ENCODE measurements at places on chromosomes 4 and X.

DNA sequence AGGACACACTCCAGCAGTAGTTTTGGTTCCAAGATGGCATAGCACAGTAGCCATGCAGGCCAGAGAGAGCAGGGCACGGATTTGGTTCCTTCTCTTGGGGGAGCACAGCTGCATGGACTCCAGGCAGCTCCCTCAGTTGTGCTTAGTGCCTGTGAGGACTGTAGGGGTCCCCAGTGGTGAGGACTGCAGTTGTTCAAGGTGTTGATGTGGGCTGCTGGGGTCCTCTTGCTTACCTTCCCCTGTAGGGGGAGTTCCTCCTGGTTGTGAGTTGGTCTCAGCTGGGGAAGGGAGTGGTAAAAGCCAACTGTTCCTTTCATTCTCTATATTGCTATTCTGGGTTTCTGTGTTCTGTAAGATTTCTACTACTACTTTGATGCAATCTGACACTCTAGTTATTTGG, 606.5 kb downstream of the MAGEB5 start:
- DNase-seq = no peak

GRCh38 chrX:2928583-2929434, at the start of gene ARSD:
TSS of gene ARSD (minus strand) at chrX:2929339. CDS start at chrX:2929275, 64 bp downstream.
- DNase-seq = no peak

GRCh38 chrX:17814557-17814956, 46.5 kb downstream of the RAI2 start:
- no peak for DNase-seq

DNA sequence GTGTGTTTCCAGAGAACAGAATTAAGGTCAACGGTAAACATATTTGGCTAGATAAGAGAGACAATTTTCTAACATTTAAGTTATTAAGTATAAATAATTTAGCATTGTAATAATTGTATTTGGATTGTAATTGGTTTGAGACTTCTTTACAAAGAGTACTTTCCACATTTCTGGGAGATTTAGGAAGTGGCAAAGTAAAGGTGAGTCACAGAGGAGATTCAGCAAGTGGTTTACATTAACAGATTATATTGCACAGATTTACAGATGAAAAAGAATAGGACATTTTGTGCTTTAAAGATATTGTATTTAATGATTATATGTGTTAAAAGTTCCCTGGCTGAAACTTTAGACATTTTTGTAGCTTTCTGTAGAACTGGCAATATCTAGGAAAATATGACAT, 584.4 kb upstream of the AADAT start:
- no peak for DNase-seq

GRCh38 chrX:118764122-118764521, 36.7 kb downstream of the IL13RA1 start:
- no peak for DNase-seq

DNA sequence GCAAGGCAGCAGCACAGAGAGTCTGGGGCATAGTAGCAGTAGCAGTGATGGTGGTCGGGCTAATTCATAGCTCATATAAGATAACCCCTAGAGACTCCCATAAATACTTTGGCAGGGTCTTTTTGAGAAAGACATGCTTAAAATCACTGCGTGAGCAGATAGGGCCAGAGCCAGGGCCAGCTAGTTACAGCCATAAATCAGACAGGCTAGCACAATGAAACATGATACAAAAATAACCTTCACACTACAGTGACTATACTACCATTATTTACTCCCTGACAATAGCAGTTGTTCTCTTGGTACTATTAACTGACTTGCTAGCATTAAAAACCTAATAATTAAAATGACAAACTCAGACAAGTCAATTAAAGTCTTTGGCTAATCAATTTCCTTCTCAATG, 295.9 kb downstream of the SMARCA1 start:
- no peak for DNase-seq

- no peak for DNase-seq
These were observed 10.0 kb upstream of the APELA start for GRCh38 chr4:164866817-164867490.

- no peak for DNase-seq
These were observed 21.1 kb upstream of the PIGA start for GRCh38 chrX:15356444-15356843.

DNA sequence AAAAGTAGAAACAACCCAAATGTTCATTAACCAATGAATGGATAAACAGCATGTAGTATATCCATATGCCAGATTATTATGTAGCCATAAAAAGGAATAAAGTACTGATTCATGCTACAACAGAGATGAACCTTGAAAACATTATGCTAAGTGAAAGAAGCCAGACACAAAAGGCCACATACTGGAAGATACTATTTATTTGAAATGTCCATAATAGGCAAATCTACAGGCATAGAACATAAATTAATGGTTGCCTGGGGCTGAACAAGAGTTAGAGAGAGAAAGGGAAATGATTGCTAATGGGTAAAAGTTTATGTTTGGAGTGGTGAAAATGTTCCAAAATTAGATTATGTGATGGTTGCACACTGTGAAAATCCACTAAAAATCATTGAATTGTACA, 44.4 kb downstream of the IL13RA2 start:
- no peak for DNase-seq

- no peak for DNase-seq
These were observed 8.1 kb downstream of the COQ2 start for GRCh38 chr4:83276299-83277040.

- no peak for DNase-seq
These were observed 178.3 kb downstream of the FAM13A start for GRCh38 chr4:88878642-88879041.

GRCh38 chrX:13373431-13374187, 53.8 kb upstream of the ATXN3L start:
- DNase-seq = no peak

DNA sequence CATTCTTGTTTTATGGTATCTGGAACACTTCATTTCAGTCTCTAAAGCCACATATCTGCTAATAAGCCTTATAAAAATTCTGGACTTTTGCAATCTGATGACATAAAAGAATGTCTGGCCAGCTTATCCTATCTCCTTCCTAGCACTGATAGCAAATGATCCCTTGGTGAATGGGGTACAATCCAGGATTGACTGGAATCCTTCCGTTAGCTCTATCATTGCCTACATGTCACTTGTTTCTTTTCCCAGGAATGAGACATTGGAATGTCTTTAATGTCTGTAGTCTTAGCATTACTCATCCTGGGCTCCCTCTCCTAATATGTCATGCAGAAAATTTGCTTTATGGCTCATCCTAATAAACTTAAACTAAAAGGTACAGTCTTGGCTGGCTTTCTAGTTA, 14.8 kb upstream of the PABPC4L start:
- no peak for DNase-seq

GRCh38 chr4:78032446-78032845, 24.7 kb upstream of the FRAS1 start:
- DNase-seq = no peak

DNA sequence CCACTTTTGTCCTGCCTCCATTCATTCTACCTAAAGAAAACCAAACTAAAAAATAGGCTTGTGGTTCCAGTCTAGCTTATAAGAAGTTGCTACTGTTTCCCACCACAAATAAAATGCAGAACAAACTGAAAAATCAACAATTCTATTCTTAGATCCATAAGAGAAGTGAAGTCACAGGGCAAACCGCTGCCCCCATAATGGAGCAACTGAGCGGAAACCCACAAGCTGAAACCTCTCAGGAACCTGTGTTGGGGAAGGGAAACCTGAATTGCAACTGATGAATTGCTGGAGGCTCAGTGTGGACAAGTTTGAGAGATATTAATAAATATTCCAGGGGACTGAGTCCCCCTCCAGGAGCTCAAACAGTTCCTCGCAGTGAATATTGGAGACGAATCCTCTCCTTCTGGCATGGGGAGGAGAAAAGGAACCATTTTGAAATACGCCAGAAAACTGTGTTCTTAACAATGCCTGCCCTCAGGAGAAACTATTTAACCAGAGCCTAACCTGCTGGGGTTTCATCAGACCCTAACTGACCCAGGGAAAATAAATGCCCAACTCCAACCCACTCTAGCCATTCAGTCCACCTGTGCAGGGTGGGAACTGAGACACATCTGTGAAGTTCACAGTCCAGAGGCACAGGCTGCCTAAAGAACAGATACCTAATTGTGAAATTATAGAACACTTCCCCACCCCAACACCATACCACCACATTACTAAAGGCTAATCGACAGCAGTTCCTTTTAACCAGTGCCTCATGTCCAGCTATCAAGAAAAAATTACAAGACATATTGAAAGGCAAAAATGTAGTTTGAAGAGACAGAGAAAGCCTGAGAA, 22.8 kb upstream of the SH3RF1 start:
- no peak for DNase-seq

DNA sequence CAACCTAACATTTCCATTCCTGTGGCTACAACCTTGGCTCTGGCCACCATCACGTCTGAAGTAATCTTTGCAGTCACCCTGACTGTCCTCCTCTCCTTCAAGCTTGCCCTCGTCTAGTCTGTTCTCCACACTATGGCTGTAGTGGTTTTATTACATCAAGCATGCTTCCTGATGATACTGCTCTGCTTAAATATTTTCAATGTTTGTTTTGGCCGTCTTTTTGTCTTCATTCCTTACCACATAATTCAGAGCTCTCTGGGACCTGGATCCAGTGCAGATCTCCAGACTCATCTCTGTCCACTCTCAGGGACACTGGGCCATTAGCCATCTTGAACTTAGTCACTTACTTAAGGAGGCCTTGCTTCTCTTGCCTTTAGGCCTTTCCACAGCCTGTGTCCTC, 27.7 kb upstream of the FREM3 start:
- no peak for DNase-seq

DNA sequence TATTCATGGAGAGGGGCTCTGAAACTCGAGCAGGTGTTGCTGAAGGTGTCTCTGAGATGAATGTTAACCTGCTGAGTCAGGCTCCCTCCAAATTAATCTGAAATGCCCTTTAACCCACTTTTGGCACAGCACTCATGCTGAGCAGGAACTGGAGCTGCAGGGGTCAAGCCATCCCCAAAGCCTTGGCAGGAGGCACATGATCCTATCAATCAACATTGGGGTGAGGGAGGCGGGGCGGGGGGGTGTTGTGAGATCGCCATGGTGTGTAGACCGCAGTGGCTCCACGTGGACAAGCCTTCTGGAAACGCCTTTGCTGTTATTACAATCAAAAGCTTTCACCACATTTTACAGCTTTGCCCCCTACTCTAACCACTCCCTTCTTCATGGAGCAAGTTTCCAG, 16.5 kb downstream of the ENPP6 start:
- no peak for DNase-seq

- no peak for DNase-seq
These were observed 345.1 kb downstream of the INPP4B start for GRCh38 chr4:142500966-142501365.

GRCh38 chr4:37653601-37654000, 32.6 kb downstream of the RELL1 start:
- DNase-seq = no peak

GRCh38 chr4:123924536-123924935, 527.9 kb downstream of the SPRY1 start:
- no peak for DNase-seq

DNA sequence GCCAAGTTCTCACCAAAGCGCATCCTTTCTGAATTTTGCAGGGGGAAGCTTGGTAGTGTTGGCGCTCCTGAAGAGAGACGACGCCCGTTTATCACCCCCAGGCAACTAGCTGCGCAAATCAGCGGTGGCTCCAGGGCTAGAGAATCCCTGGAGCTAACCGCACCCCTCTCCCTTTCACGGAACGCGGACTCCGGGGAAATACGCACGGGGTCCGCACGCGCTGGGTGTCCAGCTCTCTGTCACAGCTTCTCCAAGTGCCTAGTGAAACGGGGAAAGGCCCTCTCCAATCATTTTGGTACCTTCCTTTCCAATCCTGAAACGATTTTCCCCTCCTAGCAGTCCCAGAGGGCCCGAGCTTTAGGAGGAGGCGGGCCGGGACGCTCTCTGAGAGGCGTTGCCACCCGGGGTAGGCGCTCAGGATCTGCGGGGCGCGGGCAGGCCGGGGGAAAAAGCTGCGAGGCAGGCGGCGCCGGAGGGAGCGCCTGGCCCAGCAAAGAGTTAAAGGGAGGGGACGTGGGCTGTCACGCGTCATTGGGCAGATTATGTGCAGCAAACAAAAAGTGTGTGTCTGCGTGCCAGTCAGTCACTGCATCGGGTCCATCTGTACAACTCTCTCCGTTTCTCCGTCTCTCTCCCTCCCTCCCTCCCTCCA, at the start of gene PRDM8:
PRDM8 (plus strand) TSS at position 582 of the 652 bp plus-strand sequence. CDS start 2,578 bp downstream, outside the sequence.
- DNase-seq = no peak

GRCh38 chrX:68365341-68365740, 68.0 kb downstream of the OPHN1 start:
- DNase-seq = no peak

DNA sequence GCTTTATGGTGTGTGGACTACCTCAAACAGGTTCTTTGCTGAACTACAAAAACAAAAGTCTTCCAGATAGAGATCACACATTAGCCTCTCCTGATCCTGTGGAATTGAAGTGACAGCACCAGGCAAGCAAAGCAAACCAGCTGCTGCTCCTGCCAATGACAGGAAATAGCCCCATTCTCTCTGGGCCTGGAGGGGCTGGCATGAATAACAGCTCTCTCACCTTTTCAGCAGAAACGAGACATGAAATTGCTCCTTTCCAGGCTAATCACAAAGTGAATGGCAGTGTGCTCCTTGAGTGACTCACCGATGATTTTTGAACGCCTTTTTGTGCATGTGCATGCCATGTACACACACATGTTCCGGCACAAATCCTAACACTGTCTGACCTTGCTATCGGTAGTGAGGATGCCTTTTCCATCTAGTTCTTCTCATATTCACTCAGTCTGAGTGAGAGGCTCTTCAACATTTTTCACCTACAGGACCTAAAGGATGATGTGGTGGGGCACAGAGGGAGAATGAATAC, 24.4 kb downstream of the MFAP3L start:
- DNase-seq = no peak

DNA sequence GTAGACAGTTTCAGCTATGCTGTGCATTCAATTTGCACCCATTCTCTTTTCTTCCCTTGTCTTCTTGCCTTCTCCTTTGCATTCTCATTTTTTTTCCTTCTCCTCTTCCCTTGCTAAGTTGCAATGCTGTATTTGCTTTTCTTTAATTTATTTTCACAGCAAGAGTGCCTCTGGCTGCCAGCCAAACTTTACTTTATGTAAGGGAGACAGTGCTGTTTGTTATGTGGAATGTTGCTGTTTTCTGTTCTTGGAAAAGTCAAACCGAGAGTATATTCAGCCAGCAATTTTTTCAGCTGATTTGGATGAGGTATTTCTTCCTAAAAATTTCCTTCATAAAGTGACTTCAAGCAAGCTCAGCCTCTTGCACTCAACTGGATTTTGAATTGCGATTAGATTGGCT, 1293.4 kb downstream of the ARAP2 start:
- DNase-seq = peak; percentile 1

DNA sequence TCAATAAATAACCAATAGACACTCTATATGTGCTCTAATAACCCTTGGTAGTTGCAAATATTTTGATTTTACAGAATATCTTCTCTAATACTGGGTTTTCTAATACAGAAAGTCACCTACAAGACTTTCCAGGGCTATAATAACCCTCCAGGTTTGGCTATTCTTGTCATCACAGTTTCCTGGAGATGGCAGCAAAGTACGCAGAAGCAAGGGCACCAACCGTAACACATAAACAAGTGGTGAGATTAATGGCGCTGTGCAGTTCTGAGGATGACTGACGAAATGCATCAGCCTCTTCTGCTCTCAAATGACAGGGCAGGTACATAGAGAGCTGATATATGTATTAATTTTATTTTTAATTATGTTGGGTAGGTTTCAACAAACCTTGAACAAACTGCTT, 122.4 kb downstream of the C4orf33 start:
- DNase-seq = no peak

All from SK-N-MC (cell line).